Thoracic aorta (tissue), 2 donors: ENCODE measurements at places on chromosomes 1 and 21.

DNA sequence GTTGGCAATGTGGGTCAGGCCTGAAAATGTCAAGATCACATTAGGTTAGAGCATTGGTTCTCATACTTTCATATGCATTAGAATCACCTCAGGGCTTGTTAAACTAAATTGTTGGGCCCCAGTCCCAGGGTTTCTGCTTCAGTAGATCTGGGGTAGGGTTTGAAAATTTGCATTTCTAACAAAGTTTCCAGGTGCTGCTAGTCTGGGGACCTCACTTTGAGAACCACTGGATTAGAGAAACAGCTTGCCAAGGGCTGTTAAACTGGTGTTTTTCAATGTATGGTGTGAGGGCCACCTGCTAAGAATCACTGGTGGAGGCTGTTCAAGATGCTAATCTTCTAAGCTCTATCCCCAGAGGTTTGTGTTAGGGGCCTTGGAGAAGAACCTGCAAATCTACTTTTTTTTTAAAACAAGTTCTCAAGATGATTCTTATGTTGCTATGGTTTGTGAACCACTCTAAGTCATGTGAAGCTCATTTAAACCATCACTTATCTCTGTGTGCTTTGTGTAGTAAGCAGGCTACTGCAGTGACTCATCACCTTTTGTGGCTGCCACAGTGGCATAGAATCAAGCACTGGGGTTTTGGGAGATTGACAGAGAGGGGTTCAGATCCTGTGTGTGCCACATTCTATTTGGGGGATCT, 152.2 kb downstream of the S1PR1 start:
- no peak for DNase-seq
- no peaks in the 10 kb centered on the region for H3K36me3 ChIP-seq
- H3K4me3 ChIP-seq, result no peak overlapping the region
- H3K27ac ChIP-seq, result no peak overlapping the region
- H3K27me3 ChIP-seq, result no peaks in the 10 kb centered on the region
- no peaks in the 10 kb centered on the region for H3K4me1 ChIP-seq

DNA sequence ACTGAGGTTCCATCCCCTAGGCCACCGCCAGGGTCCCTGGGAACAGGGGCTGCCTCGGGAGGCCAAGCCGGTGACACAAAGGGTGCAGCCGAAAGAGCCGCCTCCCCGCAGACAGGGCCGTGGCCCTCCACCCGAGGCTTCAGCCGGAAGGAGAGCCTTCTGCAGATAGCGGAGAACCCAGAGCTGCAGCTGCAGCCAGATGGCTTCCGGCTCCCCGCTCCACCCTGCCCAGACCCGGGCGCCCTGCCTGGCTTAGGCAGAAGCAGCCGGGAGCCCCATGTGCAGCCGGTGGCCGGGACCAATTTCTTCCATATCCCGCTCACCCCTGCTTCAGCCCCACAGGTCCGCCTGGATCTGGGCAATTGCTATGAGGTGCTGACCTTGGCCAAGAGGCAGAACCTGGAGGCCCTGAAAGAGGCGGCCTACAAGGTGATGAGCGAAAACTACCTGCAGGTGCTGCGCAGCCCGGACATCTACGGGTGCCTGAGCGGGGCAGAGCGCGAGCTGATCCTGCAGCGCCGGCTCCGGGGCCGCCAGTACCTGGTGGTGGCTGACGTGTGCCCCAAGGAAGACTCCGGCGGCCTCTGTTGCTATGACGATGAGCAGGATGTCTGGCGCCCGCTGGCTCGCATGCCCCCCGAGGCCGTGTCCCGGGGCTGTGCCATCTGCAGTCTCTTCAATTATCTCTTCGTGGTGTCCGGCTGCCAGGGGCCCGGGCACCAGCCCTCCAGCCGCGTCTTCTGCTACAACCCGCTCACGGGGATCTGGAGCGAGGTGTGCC, 1.4 kb downstream of the KLHDC7A start:
- H3K36me3 ChIP-seq, result no peaks in the 10 kb centered on the region
- no peaks in the 10 kb centered on the region for H3K4me1 ChIP-seq
- no peak overlapping the region for H3K4me3 ChIP-seq
- H3K27ac ChIP-seq, result no peak overlapping the region

DNA sequence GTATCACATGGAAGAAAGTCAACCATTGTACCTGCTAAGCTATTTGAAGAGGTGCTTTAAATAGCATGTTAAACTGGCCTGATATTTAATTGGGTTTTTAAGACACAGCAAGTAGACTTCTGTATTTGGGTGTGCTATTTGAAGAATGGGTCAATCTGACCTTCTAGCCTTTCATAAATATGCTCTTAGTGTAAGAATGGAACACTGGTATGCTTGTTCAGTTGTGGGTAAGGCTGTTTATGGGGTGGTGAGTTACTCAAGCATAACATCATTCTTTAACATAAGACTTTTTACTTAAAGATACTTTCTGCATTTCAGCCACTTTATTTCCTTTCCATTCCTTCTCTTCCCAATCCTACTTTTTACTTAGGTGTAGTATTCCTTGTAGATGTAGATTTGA, 21.4 kb downstream of the AHCYL1 start:
- no peak for DNase-seq
- H3K27me3 ChIP-seq, result no peaks in the 10 kb centered on the region
- peaks cover 15% of the 10 kb centered on the region for H3K4me1 ChIP-seq
- no peak overlapping the region for H3K27ac ChIP-seq
- no peak overlapping the region for H3K4me3 ChIP-seq
- H3K36me3 ChIP-seq, result peaks cover 15% of the 10 kb centered on the region

GRCh38 chr1:173140733-173141132, 66.4 kb downstream of the TNFSF4 start:
- no peaks in the 10 kb centered on the region for H3K36me3 ChIP-seq
- H3K4me3 ChIP-seq, result no peak overlapping the region
- H3K27me3 ChIP-seq, result no peaks in the 10 kb centered on the region
- H3K4me1 ChIP-seq, result no peaks in the 10 kb centered on the region

GRCh38 chr1:6732942-6733341, 31.3 kb upstream of the DNAJC11 start:
- DNase-seq, result no peak
- H3K27ac ChIP-seq, result no peak overlapping the region
- H3K4me1 ChIP-seq, result no peaks in the 10 kb centered on the region
- H3K36me3 ChIP-seq, result no peaks in the 10 kb centered on the region
- no peak overlapping the region for H3K4me3 ChIP-seq

GRCh38 chr1:227797144-227797543, 18.3 kb upstream of the PRSS38 start:
- H3K27ac ChIP-seq, result no peak overlapping the region
- no peaks in the 10 kb centered on the region for H3K36me3 ChIP-seq
- no peak overlapping the region for H3K4me3 ChIP-seq

- H3K36me3 ChIP-seq, result no peaks in the 10 kb centered on the region
- no peak for DNase-seq
- H3K4me3 ChIP-seq, result no peak overlapping the region
- H3K27ac ChIP-seq, result no peak overlapping the region
Observed at GRCh38 chr1:221174330-221174993, 295.2 kb downstream of the HLX start.

- H3K36me3 ChIP-seq, result no peaks in the 10 kb centered on the region
- no peak for DNase-seq
- H3K4me3 ChIP-seq, result no peak overlapping the region
- H3K27me3 ChIP-seq, result no peaks in the 10 kb centered on the region
- peak overlapping the region; percentile 70 for H3K27ac ChIP-seq
Observed at GRCh38 chr1:230940848-230941247, 37.8 kb downstream of the TTC13 start.

- no peaks in the 10 kb centered on the region for H3K36me3 ChIP-seq
- no peak overlapping the region for H3K27ac ChIP-seq
- no peaks in the 10 kb centered on the region for H3K27me3 ChIP-seq
- peaks cover 16% of the 10 kb centered on the region for H3K4me1 ChIP-seq
- no peak overlapping the region for H3K4me3 ChIP-seq
Observed at GRCh38 chr1:178155481-178156255, 61.8 kb downstream of the RASAL2 start.

GRCh38 chr1:189149547-189150375, 1327.9 kb downstream of the BRINP3 start:
- no peak for DNase-seq
- no peaks in the 10 kb centered on the region for H3K36me3 ChIP-seq
- H3K27ac ChIP-seq, result no peak overlapping the region
- H3K4me1 ChIP-seq, result no peaks in the 10 kb centered on the region

DNA sequence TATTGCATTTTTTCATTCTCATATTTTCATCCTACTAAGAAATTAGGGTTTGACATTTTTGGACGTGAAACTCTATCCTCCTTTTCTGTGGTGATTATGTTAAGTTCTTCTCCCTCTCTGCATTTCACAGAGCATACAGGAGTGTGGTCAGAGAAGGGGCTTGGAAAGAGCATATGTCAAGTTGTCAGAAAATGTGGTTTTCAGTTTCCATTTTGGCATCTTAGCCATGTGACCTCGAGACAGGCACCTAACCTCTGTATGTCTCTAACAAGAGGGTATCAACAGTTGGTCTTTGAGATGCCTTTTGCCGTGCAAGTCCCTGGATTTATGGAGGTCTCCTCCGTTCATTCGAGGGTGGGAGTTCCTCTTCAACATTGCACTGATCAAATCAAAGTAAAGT, 140.7 kb downstream of the CYYR1 start:
- no peaks in the 10 kb centered on the region for H3K36me3 ChIP-seq
- no peak overlapping the region for H3K4me3 ChIP-seq
- H3K27me3 ChIP-seq, result no peaks in the 10 kb centered on the region
- no peak for DNase-seq
- peaks cover under 1% of the 10 kb centered on the region for H3K4me1 ChIP-seq
- H3K27ac ChIP-seq, result no peak overlapping the region

DNA sequence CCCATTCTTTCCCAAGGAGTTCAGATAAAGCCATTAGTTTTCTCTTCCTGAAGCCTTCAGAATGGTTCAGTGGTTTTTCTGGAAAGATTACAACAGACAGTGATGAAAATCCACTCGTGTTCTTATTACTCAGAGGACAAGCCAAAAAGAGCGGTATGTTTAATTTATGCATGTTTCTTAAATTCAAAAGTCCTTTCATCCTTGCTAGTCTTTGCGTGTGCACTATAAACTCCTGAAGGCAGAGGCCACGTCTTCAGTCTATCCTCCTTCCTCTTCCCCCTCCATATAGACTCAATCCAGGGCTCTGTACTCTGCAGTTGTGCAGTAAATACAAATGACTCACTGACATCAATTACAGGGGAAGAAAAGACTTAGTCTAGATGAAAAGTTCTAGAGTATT, 409.2 kb upstream of the PLXNA2 start:
- no peak overlapping the region for H3K27ac ChIP-seq
- H3K27me3 ChIP-seq, result no peaks in the 10 kb centered on the region
- H3K4me1 ChIP-seq, result peaks cover 5% of the 10 kb centered on the region
- no peak for DNase-seq

DNA sequence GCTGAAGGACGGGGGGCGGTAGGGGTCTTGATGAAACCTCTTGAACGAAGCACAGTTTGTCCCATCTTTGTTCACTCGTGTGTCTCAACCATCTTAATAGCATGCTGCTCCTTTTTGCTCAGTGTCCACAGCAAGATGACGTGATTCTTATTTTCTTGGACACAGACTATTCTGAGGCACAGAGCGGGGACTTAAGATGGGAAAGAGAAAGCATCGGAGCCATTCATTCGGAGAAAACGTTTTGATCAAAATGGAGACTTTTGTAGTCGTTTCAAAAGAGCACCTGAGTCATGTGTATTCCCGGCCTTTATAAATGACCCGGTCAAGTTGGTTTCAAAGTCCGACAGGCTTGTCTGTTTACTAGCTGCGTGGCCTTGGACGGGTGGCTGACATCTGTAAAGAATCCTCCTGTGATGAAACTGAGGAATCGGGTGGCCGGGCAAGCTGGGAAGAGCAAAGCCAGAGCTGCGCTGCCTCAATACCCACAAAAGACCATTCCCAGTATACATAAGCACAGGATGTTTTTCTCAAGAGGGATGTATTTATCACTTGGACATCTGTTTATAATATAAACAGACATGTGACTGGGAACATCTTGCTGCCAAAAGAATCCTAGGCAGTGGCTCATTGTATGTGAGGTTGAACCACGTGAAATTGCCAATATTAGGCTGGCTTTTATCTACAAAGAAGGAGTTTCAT, 18.5 kb downstream of the ETS2 start:
- H3K36me3 ChIP-seq, result peaks cover 42% of the 10 kb centered on the region
- peaks cover 37% of the 10 kb centered on the region for H3K4me1 ChIP-seq
- peak overlapping the region; percentile 84 for H3K27ac ChIP-seq
- H3K4me3 ChIP-seq, result peak overlapping the region; percentile 7
- DNase-seq, result no peak

DNA sequence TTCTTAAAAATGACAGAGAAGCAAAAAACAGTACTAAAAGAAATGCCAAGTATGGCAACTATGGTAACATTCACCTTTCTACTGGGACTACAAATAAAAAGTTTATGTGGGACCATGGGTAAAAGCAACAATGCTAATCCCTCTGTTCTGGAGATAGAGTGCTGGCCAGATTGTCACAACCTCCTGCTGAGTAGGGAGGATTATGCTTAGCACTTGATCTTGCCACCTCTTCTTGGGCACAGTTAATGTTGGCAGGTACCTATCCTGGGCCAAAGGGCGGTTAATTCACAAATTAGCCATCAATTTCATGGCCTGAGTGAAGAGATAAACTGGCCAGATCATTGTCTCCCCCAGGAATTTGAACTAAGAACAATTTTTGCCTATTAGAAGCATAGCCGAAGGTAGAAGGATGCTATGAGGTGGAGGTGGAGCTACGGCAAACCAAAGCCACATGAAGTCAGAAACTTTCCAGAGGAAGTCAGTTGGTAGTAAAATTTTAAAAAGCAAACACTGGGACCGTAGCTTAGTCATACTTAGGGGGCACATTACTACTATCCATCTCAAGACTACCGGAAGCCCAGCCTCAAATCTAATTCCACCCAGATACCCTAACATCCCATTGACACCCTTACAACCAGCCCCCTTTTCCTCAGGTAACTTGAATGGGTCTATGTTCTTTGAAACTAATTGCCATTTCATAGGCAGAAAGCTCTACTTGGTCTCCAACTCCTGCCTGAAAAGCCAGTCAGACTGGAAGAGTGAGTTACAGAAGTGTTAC, 2.7 kb downstream of the SCYL3 start:
- peaks cover 6% of the 10 kb centered on the region for H3K36me3 ChIP-seq
- peaks cover 26% of the 10 kb centered on the region for H3K4me1 ChIP-seq
- no peak overlapping the region for H3K4me3 ChIP-seq
- H3K27ac ChIP-seq, result no peak overlapping the region

DNA sequence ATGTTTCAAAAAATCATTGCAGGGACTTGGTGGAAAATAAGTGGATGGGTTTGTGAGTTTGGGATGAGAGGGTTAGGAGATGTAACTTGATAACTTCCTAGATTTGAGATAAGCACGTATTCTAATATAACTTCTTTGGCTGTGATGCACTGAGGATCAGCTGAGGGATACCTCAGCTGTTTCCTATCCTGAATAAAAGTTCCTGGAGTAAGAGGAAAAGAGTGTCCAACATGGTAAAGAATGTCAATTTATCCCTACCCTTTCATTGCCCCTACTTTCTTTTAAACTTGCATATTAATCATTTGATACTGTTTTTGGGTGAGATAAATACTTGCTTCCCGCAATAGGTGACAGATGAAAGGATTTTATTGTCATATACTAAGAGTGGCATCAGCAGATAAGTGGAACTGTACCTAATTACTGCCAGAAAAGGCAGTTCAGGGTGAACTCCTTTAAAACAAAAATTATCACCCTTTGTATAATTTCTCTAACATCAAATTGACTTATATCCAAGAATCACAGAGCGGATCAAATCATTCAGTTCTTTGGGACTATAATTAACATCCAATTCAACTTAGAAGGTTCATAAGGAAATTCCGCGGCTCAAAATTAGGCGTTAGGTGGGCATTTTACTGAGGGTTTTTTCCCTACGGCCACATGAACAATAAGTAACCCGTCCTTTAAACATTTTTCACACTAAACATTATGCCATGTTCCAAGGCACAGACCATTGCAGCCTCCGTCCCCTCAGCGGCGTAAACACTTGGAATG, 1.4 kb upstream of the SUCO start:
- peak overlapping the region; percentile 93 for H3K4me3 ChIP-seq
- no peaks in the 10 kb centered on the region for H3K27me3 ChIP-seq
- H3K4me1 ChIP-seq, result peaks cover 25% of the 10 kb centered on the region
- peak overlapping the region; percentile 99 for H3K27ac ChIP-seq
- H3K36me3 ChIP-seq, result no peaks in the 10 kb centered on the region
